ENCODE measurements at places on chromosomes 5 and 9. TPM values are rescaled to one million over a fixed set of nuclear protein-coding genes. Genes with fewer than 3 reads are reported as not detected.
A peak's percentile ranks its signal among the peaks of the same experiment; 100 is the strongest.

DNA sequence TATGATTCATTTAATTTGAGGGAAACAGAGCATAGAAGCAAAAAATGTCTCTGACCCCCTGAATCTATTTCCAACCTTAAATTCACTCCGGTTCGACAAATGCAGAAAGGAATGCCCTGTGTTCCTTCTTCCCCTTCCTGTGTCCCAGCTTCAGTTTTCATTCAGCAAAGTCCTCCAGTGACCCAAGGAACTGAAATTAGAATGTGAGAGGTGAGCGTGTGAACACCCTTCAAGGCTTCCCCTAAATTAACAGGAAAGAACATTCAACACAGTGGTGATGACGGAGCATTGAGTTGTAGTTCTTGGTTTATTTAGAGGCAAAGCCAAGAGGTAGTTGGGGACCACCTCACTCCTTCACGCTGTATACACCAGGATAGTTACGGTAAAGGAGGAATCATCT is 97.6 kb upstream of the CTSL start:
- DNase-seq: no peak

The HTR4 gene
- total RNA-seq: not detected

GRCh38 chr5:179732918-179733771 is 523 bp downstream of the MAML1 start:
- peak; percentile 52 for DNase-seq

- no peak for DNase-seq
These were observed 23.8 kb downstream of the NANS start for GRCh38 chr9:98080326-98080725.

DNA sequence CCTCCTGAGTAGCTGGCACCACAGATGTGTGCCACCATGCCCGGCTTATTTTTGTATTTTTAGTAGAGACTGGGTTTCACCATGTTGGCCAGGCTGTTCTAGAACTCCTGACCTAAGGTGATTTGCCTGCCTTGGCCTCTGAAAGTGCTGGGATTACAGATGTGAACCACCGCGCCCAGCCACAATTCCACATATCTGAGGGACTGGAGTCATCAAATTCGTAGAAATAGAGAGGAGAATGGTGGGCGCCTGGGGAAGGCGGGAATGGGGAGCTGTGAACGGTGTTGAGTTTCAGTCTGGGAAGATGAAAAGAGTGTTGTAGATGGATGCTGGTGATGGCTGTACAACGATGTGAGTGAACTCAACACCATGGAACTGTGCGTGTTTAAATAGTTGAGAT is 1.9 kb upstream of the ABO start:
- no peak for DNase-seq

- DNase-seq: no peak
These were observed 150.2 kb upstream of the SLC12A2 start for GRCh38 chr5:127933348-127933747.

The PLPP7 gene
- total RNA-seq: 4.9 TPM

GRCh38 chr9:106420511-106420944 is 442.4 kb upstream of the ZNF462 start:
- DNase-seq: no peak

DNA sequence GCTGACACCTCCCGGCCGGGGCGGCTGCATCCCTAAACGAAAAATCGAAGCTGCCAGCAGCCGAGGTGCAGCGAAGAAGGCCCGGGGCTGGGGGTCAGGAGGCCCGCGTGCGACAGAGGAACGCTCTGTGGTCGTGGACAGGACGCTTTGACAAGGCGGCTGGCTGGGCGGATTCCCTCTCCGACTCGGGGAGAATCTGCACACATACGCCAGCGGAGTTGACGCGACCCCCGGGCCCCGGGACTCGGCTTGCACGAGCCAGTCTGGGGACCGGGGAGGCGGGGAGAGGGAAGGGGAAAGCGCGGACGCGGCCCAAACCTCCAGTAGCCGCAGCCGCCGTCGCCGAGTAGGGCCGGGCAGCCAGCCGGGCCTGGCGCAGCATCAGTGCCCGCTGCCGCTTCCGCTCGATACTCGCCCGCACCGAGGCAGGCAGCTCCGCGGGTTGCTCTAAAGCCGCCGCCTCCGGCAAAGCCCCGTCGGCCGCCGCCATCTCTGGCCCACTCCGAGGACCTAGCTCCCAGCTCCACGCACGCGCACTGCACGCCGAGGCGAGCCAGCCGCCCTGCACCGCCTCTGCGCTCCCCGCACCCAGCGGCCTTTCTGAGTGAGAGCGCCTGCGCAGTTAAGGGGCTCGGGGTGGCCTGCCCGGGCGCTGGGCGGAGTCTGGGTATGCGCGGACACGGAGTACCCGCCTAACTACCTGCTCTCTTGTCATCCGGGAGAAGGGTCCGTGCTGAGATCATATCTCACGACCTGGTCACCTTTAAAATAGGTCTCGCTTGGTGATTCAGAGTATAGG is at the start of gene XPA:
TSS of gene XPA (minus strand) at position 538 of the 799 bp plus-strand sequence. CDS start at position 490, 48 bp downstream.
- DNase-seq: peak; percentile 96

GRCh38 chr5:159031513-159031912 is 68.2 kb downstream of the EBF1 start:
- no peak for DNase-seq

GRCh38 chr5:18393565-18394442 is 759.5 kb downstream of the TAF11L14 start:
- peak; percentile 83 for DNase-seq

The CTXN3 gene
- total RNA-seq: not detected

GRCh38 chr5:179421144-179421901 is 76.1 kb upstream of the ADAMTS2 start:
- no peak for DNase-seq

The SPARC gene
- total RNA-seq: 358 TPM

The CCNJL gene
- total RNA-seq: 31.3 TPM

DNA sequence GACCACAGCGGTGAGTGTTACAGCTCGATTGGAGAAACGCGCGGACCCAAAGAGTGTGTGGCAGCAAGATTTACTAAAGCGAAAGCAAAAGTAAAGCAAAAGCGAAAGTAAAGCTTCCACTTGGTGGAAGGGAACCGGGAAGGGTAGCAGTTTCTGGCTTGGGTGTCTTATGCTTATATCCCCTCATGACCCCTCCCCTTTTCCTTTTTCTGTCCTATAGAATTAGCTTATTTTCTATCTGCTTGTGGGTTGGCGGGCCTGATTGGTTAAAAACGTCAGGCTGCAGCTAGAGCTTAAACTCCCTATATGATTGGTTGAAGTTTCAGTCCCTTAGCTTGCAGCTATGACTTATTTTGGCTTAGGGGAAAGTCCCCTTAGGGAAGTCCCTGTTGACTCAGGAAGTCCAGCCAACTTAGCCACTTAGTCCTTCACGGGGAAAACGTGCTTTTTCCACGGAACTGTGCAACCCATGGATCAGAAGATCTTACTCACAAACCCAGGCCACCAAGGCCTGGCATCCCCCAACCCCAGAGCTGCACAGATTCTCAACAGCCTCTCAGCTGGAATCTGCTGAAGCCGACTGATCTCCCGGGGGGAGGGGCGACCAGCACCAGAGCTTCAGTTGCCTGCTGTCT is 114.2 kb upstream of the ADAMTS16 start:
- no peak for DNase-seq

- no peak for DNase-seq
These were observed 25.2 kb downstream of the MAP3K1 start for GRCh38 chr5:56840597-56840996.

DNA sequence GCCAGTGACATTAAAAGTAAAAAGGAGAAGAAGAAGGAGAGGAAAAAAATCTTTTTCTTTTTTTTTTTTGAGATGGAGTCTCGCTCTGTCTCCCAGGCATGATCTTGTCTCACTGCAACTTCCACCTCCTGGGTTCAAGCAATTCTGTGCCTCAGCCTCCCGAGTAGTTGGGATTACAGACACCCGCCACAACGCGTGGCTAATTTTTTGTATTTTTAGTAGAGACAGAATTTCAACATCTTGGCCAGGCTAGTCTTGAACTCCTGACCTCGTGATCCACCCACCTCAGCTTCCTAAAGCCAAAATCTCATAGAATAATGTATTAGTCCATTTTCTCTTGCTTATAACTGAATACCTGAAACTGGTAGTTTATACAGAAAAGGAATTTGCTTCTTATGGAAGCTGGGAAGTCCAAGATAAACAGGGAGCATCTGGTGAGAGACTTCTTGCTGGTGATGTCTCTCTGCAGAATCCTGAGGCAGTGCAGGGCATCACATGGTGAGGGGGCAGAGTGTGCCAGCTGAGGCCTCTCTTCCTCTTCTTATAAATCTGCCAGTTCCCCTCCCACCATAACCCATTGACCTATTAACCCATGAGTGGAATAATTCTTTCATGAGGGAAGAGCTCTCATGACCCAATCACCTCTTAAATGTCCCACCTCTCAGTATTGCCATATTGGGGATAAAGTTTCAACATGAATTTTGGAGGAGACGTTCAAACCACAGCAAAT is 466.3 kb downstream of the GADD45G start:
- DNase-seq: no peak

The CCL27 gene
- total RNA-seq: 1.0 TPM

The C9 gene
- total RNA-seq: 0.21 TPM

- no peak for DNase-seq
These were observed 56.9 kb upstream of the MSX2 start for GRCh38 chr5:174667526-174667925.

The SCGB3A1 gene
- total RNA-seq: 0.39 TPM

The INSL4 gene
- total RNA-seq: not detected

DNA sequence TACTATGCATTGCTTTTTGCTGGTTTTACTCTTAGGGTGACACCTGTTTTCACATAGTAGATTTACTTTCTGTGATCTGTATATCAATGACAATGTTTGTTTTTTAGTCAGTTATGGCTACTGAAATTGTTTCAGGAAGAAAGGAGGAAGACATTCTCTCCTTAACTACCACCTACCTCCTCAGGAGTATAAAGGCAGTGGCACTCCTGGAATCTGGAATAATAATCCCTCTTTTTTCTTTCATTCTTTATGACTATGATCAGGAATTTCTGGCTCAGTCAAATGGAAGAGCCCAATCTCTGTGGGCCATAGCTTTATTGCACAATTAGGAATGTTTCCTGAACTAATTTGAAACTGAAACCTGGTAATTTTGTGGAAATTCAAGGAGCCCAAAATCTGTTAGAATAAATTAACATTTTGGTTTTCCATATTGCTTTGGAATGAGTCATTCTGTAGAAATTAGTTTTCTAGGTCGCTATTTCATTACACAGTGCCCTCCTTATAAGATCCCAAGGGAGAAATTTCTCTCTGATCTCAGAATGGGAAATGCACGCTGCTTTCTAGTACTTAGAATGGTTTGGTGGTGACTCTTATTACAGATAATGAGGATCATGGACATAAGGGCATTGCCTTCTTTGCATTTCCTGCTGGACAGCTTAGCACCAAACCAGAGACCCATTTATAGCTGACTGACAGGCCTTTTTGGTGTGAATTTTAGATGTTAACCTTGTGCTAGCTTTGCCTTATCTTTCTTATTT is 95.3 kb upstream of the VLDLR start:
- DNase-seq: no peak

The FEM1C gene
- 13.6 TPM for total RNA-seq

The SHISAL2B gene
- 11.1 TPM for total RNA-seq

GRCh38 chr5:14305045-14305444 is 161.9 kb downstream of the TRIO start:
- no peak for DNase-seq

GRCh38 chr5:168802337-168802736 is 223.2 kb upstream of the PANK3 start:
- no peak for DNase-seq

- no peak for DNase-seq
These were observed 4.6 kb downstream of the NRG2 start for GRCh38 chr5:140038373-140038957.

- no peak for DNase-seq
These were observed 25.6 kb downstream of the ISOC1 start for GRCh38 chr5:129120158-129120581.

DNA sequence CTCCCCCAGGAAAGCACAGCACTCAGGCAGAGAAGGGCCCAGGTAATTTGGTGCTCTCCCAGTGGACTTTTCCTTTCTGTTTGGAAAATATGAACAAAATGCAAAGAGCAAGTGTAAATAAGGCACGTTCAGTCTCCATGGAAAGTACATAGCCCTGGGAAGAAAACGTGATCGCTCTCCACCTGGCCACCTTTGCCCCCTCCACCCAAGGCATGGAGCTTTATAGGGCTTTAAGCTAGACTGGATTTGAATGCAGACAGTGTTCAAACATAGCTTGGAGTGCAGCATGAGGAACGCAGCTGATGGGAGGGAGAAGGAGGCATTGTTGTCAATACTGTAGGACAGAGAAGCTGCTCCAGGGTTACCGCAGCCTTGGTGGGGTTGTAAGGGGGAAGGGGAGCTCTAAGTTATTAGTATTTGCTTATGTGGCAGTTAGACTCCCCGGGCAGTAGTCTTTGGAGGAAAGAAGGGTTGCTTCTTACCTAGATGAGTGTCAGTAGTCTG is 500.2 kb downstream of the SPOCK1 start:
- DNase-seq: no peak

GRCh38 chr5:176152930-176153311 is 85.3 kb upstream of the SIMC1 start:
- DNase-seq: no peak

GRCh38 chr5:153118018-153118417 is 372.5 kb upstream of the GRIA1 start:
- no peak for DNase-seq

GRCh38 chr5:96315431-96315830 is 117.6 kb downstream of the PCSK1 start:
- DNase-seq: no peak

- no peak for DNase-seq
These were observed 152.2 kb downstream of the ARHGAP26 start for GRCh38 chr5:142922223-142922952.

The GABRA1 gene
- 0.48 TPM for total RNA-seq

The LTC4S gene
- 4.5 TPM for total RNA-seq

GRCh38 chr9:83197591-83197990 is 134.6 kb upstream of the RASEF start:
- no peak for DNase-seq

DNA sequence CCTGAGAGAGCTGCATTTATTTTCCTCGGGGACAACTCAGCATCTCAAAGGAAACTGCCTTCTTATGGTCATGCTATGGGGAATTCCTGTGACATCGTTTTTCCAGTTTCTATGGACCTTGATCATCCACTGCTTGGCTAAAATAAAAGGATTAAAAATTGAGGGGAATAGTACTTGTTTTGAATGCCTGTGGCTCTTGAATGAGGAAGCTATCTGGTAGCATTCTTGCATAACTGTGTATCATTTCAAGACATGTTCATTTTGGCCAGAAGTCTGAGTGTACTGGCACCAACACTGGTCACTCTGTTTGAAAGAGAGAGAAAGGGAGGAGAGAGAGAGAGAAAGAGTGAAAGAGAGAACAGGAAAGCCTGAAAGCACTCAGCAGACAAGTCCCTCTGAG is 116.7 kb downstream of the DOCK2 start:
- no peak for DNase-seq

The SLC23A1 gene
- not detected for total RNA-seq

DNA sequence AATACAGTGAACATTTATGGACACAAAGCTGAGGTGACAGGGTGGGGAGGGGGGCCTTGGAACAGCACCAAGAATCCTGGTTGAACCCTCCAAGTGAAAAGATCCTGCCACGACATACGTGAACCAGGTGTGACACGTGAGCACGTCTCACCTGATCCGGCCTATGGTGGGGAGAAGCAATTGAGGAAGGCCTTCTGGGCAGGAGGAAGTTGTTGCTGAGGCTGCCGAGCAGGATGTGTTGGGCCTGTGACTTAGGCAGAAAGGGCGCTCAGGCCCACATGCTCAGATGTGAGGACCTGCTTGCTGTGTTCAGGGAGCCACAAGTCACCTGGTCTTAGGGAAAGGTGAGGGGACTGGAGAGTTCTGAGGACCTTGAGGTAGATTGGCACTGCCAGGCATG is 2.5 kb upstream of the MAPK9 start:
- no peak for DNase-seq
